ENCODE measurements at places on chromosomes 2 and 18.

- DNase-seq: no peak
Observed at GRCh38 chr2:218887079-218887478, 6.4 kb downstream of the WNT10A start.

DNA sequence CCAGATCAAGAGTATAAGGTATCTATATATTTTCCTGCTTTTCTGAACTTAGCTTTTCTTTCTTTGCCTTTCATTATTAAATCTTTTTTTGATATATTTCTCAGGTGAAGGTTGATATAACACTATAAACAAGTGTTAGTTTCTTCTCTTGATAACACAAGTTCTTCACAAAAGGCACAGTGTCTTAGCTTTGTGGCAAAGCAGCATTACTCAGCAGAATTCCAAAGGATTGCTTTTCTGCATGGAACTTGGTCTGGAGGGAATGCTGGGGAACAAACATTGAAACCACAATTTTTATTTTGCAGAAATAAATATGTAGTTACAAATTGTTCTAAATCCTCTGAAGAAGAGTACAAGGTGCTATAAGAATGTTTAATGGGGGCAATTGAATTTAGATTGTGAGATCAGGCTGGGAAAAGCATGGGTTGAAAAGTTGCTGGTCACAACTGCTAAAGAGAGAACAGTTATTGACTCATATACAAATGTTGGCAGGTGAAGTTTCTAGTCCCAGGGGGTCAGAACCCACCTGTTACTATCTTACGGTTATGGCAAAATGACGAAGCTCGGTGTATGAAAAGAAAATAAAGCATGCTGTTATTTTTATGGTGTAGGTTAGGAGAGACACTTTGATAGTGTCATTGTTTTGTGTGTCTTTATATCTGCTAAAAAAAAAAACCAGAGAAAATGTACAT, 68.2 kb downstream of the UBR3 start:
- DNase-seq: peak; percentile 40

GRCh38 chr2:45299361-45299760, 290.1 kb upstream of the SIX2 start:
- DNase-seq: no peak

DNA sequence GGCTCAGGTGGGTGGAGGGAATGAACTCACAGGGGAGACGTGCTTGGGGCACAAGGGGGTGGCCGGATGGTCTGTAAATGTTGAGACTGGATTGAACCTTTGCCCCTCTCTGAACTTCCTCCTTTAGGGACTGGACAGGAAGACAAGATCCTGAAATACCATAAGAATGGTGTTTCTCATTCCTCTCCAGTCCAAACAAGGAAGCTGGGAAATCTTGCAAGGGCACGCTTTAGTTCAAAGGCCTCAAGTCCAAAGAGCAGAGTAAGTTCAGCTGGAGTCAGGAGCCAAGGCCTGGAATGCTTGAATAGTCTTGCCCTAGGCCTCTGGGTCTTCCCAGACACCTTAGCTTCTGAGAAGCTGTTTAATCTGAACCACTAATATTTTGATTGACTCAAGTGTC, 52.4 kb upstream of the SIX3 start:
- DNase-seq: no peak
